ENCODE measurements at places on chromosomes 5 and 9. TPM values are rescaled to one million over a fixed set of nuclear protein-coding genes. Genes with fewer than 3 reads are reported as not detected.

TAF1L gene
- total RNA-seq, result 0.05 TPM

LEAP2 gene
- 4.0 TPM for total RNA-seq

ADAMTSL1 gene
- not detected for total RNA-seq

TEX48 gene
- total RNA-seq, result not detected

CCNJL gene
- total RNA-seq, result not detected

ORM2 gene
- not detected for total RNA-seq

SH3GLB2 gene
- total RNA-seq, result 94.1 TPM

SH3PXD2B gene
- 0.14 TPM for total RNA-seq

PRRX2 gene
- total RNA-seq, result 0.64 TPM

MOB3B gene
- 0.34 TPM for total RNA-seq

GRM6 gene
- not detected for total RNA-seq

SLC27A6 gene
- not detected for total RNA-seq

CATSPER3 gene
- total RNA-seq, result 0.95 TPM

LPAR1 gene
- not detected for total RNA-seq

SPINK5 gene
- total RNA-seq, result not detected

PCDHB16 gene
- total RNA-seq, result not detected

MLANA gene
- total RNA-seq, result not detected

GCNT1 gene
- 7.4 TPM for total RNA-seq

CCL21 gene
- total RNA-seq, result not detected

FGD3 gene
- total RNA-seq, result 106 TPM

ENTPD2 gene
- total RNA-seq, result not detected

PCDHA3 gene
- not detected for total RNA-seq

FLT4 gene
- total RNA-seq, result 0.95 TPM

MARVELD2 gene
- 0.16 TPM for total RNA-seq

OSMR gene
- total RNA-seq, result not detected

CCDC180 gene
- 5.9 TPM for total RNA-seq

NR6A1 gene
- total RNA-seq, result 0.25 TPM

FOXI1 gene
- not detected for total RNA-seq

CDKN2AIPNL gene
- 22.3 TPM for total RNA-seq

CDC20B gene
- 0.32 TPM for total RNA-seq

SMIM33 gene
- total RNA-seq, result 0.59 TPM

SLC6A19 gene
- not detected for total RNA-seq

PROB1 gene
- 6.0 TPM for total RNA-seq

CDH9 gene
- total RNA-seq, result not detected

ACTBL2 gene
- total RNA-seq, result not detected

MACROH2A1 gene
- 325 TPM for total RNA-seq

WDR38 gene
- not detected for total RNA-seq

QRFP gene
- total RNA-seq, result not detected

PSD2 gene
- not detected for total RNA-seq

RANBP17 gene
- not detected for total RNA-seq

BASP1 gene
- total RNA-seq, result not detected

LOX gene
- not detected for total RNA-seq

IFT74 gene
- 7.2 TPM for total RNA-seq

UGCG gene
- total RNA-seq, result 15.0 TPM

F2RL1 gene
- 0.07 TPM for total RNA-seq

SOHLH1 gene
- total RNA-seq, result not detected

EPB41L4B gene
- total RNA-seq, result not detected

SLC34A3 gene
- not detected for total RNA-seq

MAMDC2 gene
- not detected for total RNA-seq

THBS4 gene
- 0.61 TPM for total RNA-seq
